NCI-H510A (cell line): ENCODE measurements at places on chromosomes 3 and 15.

GRCh38 chr3:42189736-42190135, 76.2 kb downstream of the CCK start:
- no peak for DNase-seq

DNA sequence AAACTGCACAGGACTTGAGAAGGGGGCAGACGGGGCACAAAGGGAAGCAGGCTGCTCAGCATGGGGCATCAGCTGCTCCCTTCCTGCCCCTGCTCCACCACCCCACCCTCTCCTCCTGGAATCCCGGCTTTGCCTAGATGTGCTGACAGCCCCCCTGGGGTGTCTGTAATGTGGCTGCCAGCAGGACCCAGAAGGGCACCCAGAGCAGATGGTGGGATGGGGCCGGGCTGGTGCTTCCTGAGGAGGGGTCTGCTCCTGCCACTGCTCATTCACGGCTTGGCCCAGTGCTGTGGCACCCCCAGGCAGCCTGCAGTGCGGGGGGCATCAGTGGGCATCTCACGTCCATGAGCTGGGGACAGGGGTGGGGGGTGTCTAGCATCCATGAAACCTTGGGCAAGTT, 10.2 kb downstream of the H1-8 start:
- DNase-seq = no peak

GRCh38 chr15:78808550-78808949, 2.7 kb downstream of the ADAMTS7 start:
- DNase-seq = no peak

DNA sequence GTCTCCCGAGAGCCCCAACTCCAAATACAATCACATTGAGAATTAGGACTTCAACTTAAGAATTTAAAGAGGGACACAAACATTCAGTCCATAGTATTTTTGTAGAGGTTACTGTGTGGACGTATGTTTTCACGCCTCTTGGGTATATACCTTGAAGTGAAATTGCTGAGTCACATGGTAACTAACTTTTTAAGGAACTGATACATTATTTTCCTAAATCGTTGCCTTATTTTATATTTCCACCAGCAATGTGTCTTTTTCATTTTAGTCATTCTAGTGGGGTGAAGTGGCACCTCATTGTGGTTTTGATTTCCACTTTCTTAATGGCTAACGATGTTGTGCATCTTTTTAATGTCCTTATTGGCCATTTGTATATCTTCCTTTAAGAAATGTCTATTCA, 11.8 kb downstream of the PARP15 start:
- DNase-seq = no peak

DNA sequence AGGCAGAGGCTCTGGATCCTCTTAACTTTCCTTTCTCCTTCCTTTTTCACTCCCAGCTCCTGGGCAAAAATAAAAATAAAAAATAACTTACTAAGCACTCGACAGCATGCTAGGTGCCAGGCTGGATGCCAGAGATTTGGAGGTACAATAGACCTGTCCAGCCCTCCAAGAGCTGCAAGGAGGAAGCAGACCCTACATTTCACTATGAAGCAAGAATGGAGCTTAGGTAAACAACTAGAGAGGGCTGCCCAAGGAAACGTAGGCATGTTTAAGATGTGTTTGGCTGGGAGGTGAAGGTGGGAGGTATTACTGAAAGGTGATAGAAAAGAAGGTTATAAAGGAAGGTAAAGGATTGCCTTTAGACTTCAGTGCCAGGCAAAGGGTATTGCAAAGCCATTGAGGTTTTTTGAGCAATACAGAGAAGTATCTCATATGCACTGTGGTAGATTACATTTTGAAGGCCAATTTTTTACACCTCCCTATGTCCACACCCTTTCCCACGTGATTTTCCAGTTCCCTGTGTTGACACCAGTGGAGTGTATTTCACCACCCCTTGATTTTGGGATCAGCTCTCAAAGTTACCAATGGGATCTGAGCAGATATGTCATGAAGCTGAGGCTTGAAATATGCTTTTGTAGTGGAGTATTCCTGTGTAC, 69.1 kb downstream of the DCLK3 start:
- DNase-seq = no peak

GRCh38 chr3:74751775-74752174, 137.3 kb upstream of the CNTN3 start:
- no peak for DNase-seq

- DNase-seq = no peak
These were observed 43.1 kb upstream of the WDR5B start for GRCh38 chr3:122458992-122459391.

DNA sequence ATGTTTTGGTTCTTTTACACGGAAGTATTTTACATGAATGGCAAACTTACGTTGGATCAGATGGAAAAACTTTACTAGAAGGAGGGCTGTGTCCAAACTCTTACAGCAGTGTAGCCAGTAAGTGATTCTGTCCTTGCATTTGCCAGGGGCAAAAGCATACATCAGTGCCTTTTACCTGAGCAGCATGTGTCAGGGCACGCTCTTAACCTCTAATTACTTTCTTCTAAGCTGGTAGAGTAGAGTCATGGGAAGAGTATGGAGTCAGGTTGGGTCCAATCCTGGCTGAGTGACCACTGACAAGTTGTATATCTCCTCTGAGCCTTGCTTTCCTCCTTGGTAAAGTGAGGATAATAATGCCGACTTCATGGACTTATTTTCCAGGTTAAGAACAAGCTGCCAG, 47.1 kb downstream of the RYR3 start:
- no peak for DNase-seq

- DNase-seq = no peak
These were observed 266.1 kb downstream of the CGGBP1 start for GRCh38 chr3:87792534-87793336.
